HepG2 (cell line): ENCODE measurements at places on chromosomes 5 and 9. TPM values are rescaled to one million over a fixed set of nuclear protein-coding genes. Genes with fewer than 3 reads are reported as not detected.

- peak; percentile 52 for DNase-seq
These were observed 51.4 kb upstream of the TJP2 start for GRCh38 chr9:69122549-69123141.

GRCh38 chr5:119322312-119322947, 33.4 kb upstream of the TNFAIP8 start:
- no peak for DNase-seq

- no peak for DNase-seq
These were observed 30.3 kb upstream of the UHRF2 start for GRCh38 chr9:6382681-6383080.

DNA sequence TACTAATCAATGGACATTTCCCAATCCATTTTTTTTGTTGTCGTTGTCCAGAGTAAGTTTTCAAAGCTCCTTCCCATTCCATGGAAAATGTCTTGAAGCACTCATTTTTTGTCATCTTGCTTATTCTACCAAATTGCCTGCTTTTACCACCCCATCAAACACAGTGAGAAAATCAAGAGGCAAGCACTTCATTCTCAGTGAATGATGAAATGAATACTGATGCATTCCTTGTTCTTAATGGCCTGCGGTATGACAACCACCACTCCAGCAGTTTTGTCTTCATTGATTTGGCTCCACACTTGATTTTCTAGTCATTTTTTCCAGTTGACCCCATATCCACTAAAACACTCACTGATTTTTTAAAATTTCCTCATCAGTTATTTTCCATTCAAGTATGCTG, 193.5 kb upstream of the ANKH start:
- no peak for DNase-seq

ROR2 gene
- not detected in 2 replicates for total RNA-seq

OR13D1 gene
- not detected in 2 replicates for total RNA-seq

SERF1A gene
- 0.55 and 1.8 TPM in 2 replicates for total RNA-seq

PCDHGB2 gene
- 0.64 and 0.77 TPM in 2 replicates for total RNA-seq
